ENCODE measurements at places on chromosomes 11 and 22.

DNA sequence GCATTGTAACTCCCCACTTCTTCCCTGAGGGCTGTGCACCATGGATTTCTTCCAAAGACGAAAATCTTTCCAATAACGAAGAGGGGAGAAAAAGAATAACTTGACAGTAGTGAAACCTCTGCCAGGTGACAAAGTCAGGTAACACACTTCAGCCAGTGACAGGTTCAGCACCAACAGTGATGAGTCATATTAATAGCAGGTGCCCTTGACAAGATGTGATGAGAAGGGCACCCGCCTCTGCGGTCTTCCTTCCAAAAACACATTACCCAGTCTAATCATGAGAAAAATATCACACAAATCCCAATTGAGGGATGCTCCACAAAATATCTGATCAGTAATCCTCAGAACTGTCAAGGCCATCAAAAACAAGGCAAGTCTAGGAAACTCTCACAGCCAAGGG lies 157.8 kb downstream of the EFCAB6 start:
- no peak for DNase-seq

DNA sequence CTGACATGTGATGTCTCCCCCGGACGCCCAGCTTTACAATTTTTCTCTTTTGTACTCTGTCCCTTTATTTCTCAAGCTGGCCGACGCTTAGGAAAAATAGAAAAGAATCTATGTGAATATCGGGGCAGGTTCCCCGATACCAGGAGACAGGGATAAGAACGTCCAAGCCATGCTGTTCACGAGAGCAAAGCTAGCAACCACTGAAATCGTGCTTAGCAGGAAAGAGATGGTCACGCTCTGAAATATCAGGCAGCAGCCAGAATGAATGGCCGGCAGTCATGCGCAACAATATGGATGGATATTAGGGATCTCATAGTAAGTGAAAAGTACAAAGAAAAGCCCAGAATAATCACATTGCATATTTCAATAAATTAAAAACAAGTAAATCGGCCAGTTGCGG lies 3.5 kb downstream of the CRYBB1 start:
- DNase-seq: no peak

GRCh38 chr11:134044514-134045284 lies 24.2 kb upstream of the JAM3 start:
- DNase-seq: no peak

DNA sequence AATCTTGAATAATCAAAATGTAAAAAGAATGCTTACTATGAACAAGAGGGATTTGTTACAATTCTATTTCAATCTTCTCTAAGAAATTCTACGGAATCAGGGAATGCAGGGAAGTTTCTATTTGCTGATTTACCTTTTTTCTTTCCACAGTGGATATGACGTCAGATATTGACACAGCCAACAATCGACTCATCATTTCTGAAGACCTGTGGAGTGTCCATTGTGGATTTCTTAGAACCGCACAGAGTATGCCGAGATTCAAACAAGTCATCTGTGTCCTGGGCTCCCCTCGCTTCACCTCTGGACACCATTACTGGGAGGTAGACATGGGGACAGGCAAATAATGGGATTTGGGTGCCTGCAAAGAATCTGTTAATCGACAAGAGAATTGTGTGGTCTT lies 4.1 kb upstream of the RFPL1 start:
- no peak for DNase-seq

GRCh38 chr11:127890030-127890615 lies 697.2 kb downstream of the ETS1 start:
- no peak for DNase-seq

Measured in stimulated activated CD4-positive, alpha-beta T cell treated with anti-CD3 and anti-CD28 coated beads, TNF-alpha, amount 100 ng/mL, for 1 hour (primary cell).